Left lobe of liver (tissue), 2 donors: ENCODE measurements at places on chromosomes 5 and 9.

GRCh38 chr5:117888688-117889087, 1099.7 kb downstream of the DTWD2 start:
- no peak for DNase-seq

- no peak for DNase-seq
These were observed 32.5 kb upstream of the HMCN2 start for GRCh38 chr9:130232899-130233586.

GRCh38 chr5:59037941-59038797, 455.3 kb downstream of the RAB3C start:
- no peak for DNase-seq

- no peak for DNase-seq
These were observed 433.9 kb upstream of the ZNF608 start for GRCh38 chr5:125180231-125180829.

DNA sequence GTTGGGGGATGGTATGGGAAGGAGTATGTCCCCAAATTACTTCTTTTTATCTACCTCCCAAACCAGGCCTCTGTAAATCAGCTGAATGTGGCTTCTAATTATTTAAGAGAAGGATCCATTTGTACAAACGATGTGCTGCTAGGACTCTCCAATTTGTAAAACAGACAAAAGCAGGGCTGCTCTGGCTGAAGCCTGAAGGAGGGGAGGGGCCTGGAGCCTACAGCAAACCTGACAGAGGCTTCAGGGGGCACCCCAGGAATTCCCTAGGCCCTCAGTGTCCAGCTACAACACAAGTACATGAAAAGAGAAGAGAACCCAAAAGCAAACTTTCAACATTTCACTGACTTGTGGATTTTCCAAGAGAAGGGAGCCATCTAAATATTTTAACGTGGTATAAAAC, 939.4 kb upstream of the DMAC1 start:
- no peak for DNase-seq

DNA sequence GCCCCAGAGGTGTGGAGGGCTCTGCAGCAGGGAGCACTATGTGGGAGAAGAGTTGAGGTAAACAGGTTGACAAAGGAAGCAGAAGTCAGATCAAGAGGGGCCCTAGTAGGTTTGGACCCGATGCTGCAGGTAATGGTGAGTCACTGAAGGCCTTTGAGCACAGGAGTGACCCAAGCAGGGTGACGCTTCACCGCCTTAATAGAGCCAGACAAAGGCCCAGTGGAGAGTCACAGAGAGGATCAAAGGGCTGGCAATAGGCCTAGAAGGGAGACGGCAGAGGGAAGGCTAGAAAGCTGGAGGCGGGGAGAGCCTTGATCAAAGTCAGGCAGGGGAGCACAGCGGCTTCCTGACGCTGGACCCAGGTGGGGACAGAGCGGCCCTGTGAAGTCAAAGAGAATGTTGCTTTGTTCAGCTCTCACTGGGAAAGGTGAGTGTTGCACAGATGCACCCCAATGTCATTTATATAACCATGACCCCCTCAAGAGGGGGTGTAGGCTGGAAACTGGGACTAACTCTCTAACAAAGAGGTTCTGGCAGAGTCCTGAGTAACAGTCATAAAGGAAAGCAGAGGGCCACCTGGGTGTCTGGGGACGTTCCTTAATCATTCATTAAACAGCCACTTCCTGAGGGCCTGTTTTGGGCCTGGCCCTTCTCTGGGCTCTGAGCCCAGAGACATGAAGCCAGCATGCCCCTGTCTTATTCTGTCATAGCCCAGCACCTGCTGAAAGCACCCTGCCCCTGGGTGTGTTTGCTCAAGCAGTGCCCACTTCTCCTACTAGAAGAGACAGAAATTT, 9.8 kb upstream of the CPLX2 start:
- DNase-seq, result no peak

GRCh38 chr9:79989079-79989478, 417.3 kb downstream of the TLE4 start:
- peak; percentile 45 for DNase-seq

DNA sequence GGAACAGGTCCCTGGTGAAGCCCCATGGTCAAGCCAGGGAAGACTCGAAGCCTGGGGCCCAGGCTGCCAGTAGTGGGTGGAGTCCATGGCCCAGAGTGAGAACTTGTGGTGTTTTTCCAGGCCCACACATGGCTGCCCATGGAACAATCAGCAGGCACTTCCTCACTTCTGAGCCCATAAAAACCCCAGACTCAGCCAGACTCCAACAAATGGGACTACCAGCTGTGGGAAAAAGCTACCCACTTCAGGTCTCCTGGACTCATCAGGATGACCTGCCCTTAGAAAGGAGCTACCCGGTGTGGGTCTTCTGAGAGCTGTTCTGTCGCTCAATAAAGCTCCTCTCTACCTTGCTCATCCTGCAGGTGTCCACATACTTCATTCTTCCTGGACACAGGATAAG, 108.9 kb downstream of the ST8SIA4 start:
- DNase-seq, result no peak

GRCh38 chr9:132846109-132846917, 31.8 kb downstream of the AK8 start:
- no peak for DNase-seq

DNA sequence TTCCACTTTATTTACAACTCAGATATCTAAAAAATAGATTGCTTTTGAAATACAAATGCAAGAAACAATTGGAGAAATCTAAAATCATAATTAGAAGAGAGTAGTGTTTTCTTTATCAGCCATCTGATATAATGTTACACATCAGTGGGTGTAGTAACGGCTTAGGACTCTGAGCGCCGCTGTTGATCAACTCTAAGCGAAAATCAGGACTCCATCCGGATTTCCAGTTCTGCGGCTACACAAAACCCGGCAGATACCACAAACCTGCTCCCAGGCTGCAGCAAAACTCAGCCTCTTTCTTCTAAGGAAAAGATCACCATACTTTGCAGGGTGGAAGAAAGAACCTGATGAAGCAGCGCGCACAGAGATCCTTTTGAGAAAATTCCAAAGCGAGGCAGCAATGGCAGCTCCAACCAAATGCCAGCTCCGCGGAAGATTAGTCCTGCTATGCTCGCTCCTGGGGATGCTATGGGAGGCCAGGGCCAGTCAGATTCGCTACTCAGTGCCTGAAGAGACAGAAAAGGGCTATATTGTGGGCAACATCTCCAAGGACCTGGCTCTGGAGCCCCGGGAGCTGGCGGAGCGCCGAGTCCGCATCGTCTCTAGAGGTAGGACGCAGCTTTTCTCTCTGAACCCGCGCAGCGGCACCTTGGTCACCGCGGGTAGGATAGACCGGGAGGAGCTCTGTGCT, at the start of gene PCDHGA9:
Gene PCDHGA9 (plus strand): TSS at position 226 of the 691 bp plus-strand sequence. CDS start 175 bp downstream, at position 401.
- no peak for DNase-seq

DNA sequence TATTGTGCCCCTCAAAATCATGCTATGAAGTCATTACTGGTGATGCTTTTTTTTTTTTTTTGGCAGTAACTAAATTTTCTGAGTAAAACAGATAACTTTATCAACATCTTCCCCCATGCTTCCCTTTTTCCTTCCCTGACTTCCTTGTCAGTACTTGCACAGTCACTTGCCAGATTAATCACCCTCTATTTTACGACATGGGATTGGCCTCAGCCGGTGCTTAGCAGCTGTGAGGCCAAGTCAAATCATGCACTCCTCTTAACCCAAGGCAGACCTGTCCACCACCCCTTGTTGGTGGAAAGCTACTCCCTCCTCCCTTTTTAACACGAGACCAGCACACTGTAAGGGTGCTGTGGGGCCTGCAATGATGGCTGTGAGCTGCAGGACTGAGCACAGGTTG, 118.0 kb upstream of the OTULINL start:
- no peak for DNase-seq

DNA sequence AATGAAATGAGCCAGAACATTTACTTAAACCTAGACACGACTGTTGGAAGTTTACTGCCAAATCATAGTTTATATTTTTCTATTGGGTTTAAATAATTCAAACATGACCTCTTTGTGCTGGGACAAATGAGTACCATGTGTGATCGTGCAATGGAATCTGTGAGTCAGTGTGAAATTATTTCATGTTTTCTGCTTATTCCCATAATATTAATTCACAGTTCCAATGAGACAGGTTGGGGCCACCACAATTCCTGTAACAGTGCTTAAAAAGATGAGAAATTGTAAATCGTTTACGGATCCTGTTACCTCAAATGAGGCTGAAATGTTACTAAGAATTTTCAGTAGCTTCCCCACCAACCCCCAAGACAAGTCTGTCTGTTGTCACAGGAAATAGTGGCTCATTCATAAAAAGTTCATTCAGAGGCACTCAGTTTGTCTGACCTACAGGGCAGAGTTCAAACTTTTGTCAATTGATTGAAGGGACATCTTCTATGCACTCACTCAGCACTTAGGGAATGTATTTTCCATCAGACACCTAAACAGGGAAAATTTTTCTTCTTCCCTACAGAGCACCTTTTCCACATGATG, 563.9 kb upstream of the ADAMTS16 start:
- DNase-seq, result no peak

DNA sequence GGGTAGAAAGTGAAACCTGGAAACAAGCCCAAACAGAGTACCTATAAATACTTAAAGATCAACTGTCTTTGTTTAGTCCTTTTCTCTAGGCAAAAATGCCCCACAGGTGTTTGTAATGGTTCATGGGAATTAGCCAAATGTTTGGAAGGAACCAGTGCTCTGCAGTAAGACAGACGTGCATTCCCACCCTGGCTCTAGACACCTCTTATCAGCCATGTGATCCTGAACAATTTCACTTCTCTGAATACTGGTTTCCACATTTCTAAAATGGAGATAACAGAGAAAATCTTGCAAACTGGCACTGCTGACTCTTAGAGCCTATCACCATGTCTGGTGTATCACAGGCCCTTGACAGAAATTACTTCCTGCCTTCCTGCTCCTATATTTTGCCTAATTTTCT, 30.0 kb downstream of the GLIS3 start:
- DNase-seq, result no peak

DNA sequence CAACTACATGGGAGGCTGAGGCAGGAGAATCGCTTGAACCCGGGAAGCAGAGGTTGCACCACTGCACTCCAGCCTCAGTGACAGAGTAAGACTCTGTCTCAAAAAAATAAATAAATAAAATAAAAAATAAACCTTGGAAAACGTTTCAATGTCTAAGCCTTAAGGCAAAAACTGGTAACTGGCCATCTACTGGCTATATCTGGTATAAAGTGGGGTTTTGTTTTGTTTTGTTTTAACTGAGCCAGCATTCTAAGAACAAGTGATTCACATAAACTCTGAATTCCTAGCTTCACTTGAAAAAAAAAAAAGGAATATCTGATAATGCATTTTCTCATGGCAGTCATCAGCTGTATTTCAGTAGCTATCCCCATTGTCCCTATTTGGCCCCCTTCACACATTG, 126.1 kb upstream of the EFNA5 start:
- no peak for DNase-seq

- no peak for DNase-seq
These were observed 1088.7 kb upstream of the ARRDC3 start for GRCh38 chr5:92471861-92472260.

- no peak for DNase-seq
These were observed 1.2 kb upstream of the CCDC183 start for GRCh38 chr9:136795000-136795348.

DNA sequence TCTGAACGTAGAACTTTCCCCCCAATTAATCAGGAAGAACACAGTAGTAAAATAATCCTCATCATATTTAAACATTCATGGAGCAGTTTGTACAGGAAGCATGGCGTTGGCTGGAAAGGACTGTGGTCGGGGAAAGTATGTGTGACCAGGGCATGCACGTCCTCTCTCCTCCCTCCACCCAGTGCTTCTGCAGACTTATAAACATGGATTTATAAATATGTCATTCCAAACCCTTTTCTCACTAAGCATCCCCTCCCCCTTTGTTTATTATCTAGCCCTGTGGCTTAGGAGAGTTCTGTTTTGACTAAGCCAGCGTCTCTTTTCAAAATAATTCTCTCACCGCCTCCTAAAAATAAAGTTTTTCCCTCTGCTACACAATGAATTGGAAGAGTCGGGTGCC, 70.4 kb upstream of the DAP start:
- DNase-seq, result no peak

GRCh38 chr5:169717288-169717687, 80.2 kb downstream of the DOCK2 start:
- DNase-seq, result no peak

DNA sequence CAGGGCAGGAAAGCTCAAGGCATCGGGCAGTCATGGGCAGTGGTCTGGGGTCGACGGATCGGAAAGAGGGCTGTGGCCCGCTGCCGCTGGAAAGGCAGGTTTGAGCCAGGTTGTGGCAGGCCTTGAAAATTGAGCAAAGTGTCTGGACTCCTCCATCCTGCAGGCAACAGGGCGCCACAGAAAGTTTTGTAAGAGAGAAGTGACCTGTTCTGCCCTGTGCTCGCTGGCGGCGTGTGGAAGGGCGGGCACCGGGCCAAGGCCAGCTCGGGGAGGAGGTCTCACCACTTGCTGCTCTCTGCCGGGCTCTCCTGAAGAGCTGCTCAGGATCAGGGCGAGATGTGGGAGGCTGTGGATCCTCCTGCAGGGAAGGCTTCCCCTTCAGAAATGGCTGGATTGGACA, 41.4 kb upstream of the FAT2 start:
- no peak for DNase-seq

GRCh38 chr5:102418531-102418930, 80.3 kb downstream of the SLCO6A1 start:
- no peak for DNase-seq

- no peak for DNase-seq
These were observed 19.0 kb downstream of the VLDLR start for GRCh38 chr9:2640570-2640969.

DNA sequence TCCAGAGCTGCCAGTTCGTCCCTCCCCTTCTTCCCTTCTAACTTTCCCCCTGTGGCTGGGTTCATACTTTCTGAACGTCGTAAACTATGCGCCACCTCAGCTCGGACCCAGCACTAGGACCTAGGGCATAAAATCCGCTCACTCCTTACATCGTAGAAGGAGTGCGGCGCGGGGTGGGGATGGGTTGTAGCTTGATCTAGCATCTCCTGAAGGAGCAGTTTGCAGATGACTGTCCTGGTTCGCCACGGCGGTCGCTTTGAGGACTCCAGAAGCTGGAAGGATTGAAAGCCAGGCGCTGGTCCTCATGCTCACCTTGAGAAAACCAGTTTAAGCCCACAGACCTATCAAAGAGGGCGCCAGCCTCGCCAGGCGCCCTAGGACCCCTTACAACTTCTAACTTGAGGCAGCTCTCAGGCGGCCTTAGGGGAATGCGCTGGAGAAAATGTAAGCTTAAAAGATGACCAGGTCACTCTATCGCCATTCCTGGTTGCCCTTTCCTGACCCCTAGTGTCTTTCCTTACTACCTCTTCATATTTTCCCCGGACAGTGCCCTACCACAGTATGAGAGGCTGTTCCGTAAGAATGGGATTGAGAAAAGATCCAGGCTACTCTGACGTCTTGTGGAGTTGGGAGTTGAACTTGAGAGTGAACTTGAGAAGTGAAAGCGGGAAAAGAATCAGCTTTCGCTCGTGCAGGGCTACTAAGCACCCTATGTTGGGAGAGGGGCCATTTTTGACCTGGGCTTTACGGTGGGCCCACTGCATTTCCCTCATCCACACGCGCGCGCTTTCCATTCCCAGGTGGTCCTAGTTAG, 2.8 kb downstream of the RORB start:
- no peak for DNase-seq

- DNase-seq, result no peak
These were observed 20.5 kb upstream of the MRNIP start for GRCh38 chr5:179879003-179879689.

- DNase-seq, result peak; percentile 77
These were observed 17.4 kb downstream of the GPX3 start for GRCh38 chr5:151037561-151038411.

- DNase-seq, result peak; percentile 90
These were observed 25.2 kb downstream of the CYFIP2 start for GRCh38 chr5:157290981-157291711.
